Large intestine (tissue), 12 donors: ENCODE measurements at places on chromosomes 12 and 14. TPM values are rescaled to one million over a fixed set of nuclear protein-coding genes. Genes with fewer than 3 reads are reported as not detected.

DNA sequence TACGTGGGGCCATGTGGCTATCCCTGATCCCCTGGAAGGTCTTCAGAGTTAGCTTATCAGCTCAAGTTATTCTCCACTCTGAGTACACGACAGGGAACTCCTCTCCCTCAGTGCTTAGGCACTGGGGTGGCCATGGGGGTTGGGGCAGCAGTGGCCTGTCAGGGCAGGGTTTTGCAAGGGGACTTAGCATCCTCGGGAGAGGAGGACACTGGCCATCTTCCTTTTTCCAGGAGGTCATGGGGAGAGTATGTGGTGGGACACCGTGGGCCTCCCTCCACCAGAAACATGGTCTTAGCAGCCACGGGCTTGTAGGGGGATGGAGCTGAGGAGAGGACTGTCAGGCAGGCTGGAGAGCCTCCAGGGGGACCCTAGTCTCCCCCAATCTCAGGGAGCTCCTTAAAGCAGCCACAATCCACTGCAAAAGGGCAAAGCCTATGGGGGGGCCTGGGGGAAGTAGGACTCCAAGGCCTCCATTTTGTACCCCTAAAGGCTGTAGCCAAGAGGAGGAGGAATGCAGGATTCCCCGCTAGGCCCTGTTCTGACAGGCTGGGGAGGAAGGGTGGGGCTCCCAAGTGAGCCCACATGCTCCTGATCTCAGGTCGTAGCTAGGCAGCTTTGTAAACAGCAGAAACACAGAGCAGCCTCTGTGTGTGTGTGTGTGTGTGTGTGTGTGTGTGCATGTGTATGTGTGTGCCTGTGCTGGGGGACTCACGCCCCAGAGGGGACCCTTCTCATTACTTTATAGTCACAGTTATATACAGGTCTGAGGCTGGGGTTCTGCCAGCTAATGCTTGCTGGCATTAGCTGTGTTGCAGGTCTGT is 36.6 kb downstream of the KRT80 start:
- H3K4me1 ChIP-seq, result peaks cover 5% of the 10 kb centered on the region
- no peaks in the 10 kb centered on the region for H3K36me3 ChIP-seq
- peak; percentile 80 for DNase-seq

DNA sequence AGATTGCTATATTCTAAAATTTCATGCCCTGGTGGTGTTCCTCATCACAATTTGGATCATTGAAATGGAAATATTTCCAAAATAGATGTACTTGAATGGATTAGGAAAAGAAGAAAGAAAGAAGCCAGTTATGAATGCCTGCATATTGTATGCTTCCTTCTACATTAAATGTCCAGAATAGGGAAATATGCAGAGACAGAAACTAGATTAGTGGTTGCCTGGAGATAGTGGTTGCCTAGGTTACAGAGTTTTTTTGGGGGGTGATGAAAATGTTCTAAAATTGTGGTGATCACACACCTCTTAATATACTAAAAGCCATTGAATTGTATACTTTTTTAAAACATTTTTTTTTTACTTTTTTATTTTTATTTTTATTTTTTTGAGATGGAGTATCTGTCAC is 18.0 kb downstream of the TUBA1A start:
- no peak overlapping the region for H3K4me3 ChIP-seq
- H3K27ac ChIP-seq, result no peak overlapping the region
- H3K4me1 ChIP-seq, result no peaks in the 10 kb centered on the region
- no peaks in the 10 kb centered on the region for H3K36me3 ChIP-seq
- no peaks in the 10 kb centered on the region for H3K27me3 ChIP-seq
- DNase-seq, result no peak

Gene SAMD15
- polyA plus RNA-seq, result 1.6 TPM

DNA sequence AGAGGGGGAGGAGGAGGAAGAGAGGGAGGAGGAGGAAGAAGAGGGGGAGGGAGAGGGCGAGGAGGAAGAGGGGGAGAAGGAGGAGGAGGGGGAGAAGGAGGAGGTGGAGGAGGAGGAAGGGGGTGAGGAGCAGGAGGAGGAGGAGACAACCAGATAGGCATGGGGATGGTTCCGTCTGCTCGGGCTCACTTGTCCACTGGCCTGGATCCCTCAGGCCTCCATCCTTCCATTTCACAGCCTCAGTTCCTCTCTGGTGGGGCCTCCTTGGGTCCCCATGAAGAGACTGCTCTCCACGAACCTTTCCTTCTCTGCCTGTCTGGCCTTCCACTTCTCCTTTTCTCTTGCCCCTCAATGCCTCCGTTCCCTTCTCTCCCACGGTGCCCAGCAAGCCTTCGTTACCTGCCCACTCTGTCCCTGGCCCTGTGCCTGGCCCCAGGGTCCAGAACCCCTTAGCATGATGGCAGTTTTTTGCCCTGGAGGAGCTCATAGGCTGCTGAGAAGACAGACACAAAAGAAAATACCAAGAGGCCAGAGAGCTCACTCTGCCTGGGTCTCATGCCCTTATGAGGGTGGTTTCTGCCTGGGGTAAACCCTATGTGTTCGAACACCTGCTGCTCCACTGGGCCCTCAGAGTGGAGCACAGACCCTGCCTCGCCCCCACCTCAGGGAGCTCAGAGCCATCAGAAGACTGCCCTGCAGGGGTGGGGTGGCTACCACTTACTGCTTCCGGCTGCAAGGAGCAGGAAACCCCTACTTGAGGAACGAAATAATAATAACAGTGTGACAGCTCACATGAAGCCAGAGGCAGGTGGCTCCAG is 11.7 kb upstream of the CACNA2D4 start:
- no peak overlapping the region for H3K27ac ChIP-seq
- no peak for DNase-seq
- no peaks in the 10 kb centered on the region for H3K4me1 ChIP-seq
- H3K4me3 ChIP-seq, result no peak overlapping the region
- peaks cover 2% of the 10 kb centered on the region for H3K27me3 ChIP-seq

- H3K4me1 ChIP-seq, result peaks cover 2% of the 10 kb centered on the region
- H3K27ac ChIP-seq, result no peak overlapping the region
- H3K4me3 ChIP-seq, result peak overlapping the region; percentile 93
- H3K36me3 ChIP-seq, result no peaks in the 10 kb centered on the region
- H3K27me3 ChIP-seq, result no peaks in the 10 kb centered on the region
Measured at GRCh38 chr12:79932357-79932756, 2.5 kb downstream of the PPP1R12A start.

DNA sequence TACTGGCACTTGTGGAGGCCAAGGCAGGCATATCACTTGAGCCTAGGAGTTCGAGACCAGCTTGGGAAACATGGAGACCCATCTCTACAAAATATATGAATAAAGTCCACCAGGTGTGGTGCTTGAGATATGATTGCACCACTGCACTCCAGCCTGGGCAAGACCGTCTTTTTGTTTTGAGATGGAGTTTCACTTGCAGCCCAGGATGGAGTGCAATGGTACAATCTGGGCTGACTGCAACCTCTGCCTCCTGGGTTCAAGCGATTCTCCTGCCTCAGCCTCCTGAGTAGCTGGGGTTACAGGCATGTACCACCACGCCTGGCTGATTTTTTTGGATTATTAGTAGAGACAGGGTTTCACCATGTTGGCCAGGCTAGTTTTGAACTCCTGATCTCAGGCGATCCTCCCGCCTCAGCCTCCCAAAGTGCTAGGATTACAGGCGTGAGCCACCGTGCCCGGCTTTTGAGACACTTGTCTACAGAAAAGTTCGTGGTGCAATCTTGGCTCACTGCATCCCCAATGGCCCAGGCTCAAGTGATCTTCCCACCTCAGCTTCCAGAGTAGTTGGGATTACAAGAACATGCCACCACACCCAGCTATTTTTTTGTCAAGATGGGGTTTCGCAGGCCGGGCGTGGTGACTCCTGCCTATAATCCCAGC is 16.3 kb upstream of the ATP5F1B start:
- no peaks in the 10 kb centered on the region for H3K27me3 ChIP-seq
- H3K4me1 ChIP-seq, result no peaks in the 10 kb centered on the region

DNA sequence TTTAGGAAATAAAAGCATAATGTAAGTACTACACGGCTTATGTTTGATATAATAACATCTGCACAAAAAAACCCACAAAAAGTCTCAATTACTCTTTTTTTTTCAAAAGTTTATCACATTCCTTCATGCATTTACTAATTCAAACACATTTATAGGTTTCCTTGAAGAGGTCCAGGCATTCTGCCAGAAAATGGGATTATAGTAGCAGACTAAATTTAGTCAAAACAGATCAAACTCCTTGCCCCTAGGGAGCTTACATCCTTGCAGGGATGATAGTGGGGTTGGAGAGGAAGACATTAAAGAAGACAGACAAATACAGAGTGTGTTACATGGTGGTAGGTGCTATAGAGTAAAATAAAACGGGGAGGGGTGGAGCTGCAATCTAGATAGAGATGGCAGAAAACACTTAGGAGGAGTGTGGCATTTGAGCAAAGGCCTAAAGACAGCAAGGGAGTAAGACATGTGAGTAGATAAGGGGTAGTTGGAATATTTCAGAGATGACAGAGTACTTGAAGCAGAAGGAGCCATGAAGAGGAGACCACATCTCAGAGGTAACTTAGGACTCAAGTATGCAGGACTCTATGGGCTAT is 266.9 kb downstream of the PPFIA2 start:
- no peaks in the 10 kb centered on the region for H3K4me1 ChIP-seq
- DNase-seq, result no peak
- no peaks in the 10 kb centered on the region for H3K36me3 ChIP-seq

- no peaks in the 10 kb centered on the region for H3K36me3 ChIP-seq
- peaks cover 13% of the 10 kb centered on the region for H3K4me1 ChIP-seq
- DNase-seq, result no peak
- peaks cover 5% of the 10 kb centered on the region for H3K27me3 ChIP-seq
- H3K27ac ChIP-seq, result no peak overlapping the region
- H3K4me3 ChIP-seq, result no peak overlapping the region
Measured at GRCh38 chr14:88975926-88976325, 151.5 kb downstream of the TTC8 start.

DNA sequence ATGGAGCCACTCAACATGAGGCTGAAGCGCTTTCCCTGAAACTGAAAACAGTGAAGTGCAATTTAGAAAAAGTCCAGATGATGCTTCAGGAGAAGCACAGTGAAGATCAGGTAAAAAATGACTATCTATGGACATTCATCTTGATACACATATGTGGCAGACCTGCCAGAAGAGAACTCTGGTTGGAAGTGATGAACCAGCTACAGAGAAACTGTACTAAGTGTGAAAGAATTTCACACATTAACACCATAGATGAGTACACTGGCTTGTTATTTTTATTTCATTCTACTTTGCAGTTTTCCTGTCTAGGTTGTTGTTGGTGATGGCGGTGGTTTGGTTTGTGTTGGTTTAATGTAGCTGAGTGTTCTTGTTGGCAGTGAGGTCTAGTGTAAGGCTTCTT is 174.7 kb downstream of the ESR2 start:
- no peak overlapping the region for H3K4me3 ChIP-seq
- DNase-seq, result no peak
- peaks cover 7% of the 10 kb centered on the region for H3K4me1 ChIP-seq

GRCh38 chr12:106195621-106196027 is 52.2 kb downstream of the CKAP4 start:
- H3K27ac ChIP-seq, result no peak overlapping the region
- H3K4me3 ChIP-seq, result no peak overlapping the region
- H3K36me3 ChIP-seq, result no peaks in the 10 kb centered on the region
- DNase-seq, result no peak
- H3K27me3 ChIP-seq, result peaks cover 7% of the 10 kb centered on the region

Gene TTC6
- 2.1 TPM for polyA plus RNA-seq

Gene TAS2R8
- not detected for polyA plus RNA-seq

DNA sequence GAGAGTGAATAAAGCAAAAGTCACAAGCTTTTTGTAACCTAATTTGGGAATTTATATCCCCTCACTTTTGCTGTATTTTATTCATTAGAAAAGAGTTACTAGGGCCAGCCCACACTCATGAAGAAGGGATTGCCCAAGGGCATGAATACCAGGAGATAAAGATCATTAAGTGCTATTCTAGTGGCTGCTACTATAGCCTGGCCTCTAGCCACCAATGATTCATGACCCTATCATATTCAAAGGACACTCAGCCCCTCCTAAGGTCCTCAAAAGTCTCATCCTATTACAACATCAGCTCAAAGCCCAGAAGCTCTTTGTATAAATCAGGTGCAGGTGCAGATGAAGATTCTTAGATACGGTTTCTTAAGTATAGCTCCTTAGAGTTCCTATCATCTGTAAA is 518.1 kb downstream of the TRHDE start:
- no peaks in the 10 kb centered on the region for H3K36me3 ChIP-seq
- H3K27me3 ChIP-seq, result no peaks in the 10 kb centered on the region
- no peaks in the 10 kb centered on the region for H3K4me1 ChIP-seq
- no peak overlapping the region for H3K4me3 ChIP-seq
- no peak overlapping the region for H3K27ac ChIP-seq

GRCh38 chr12:116222358-116222757 is 55.1 kb downstream of the MED13L start:
- H3K4me1 ChIP-seq, result no peaks in the 10 kb centered on the region

DNA sequence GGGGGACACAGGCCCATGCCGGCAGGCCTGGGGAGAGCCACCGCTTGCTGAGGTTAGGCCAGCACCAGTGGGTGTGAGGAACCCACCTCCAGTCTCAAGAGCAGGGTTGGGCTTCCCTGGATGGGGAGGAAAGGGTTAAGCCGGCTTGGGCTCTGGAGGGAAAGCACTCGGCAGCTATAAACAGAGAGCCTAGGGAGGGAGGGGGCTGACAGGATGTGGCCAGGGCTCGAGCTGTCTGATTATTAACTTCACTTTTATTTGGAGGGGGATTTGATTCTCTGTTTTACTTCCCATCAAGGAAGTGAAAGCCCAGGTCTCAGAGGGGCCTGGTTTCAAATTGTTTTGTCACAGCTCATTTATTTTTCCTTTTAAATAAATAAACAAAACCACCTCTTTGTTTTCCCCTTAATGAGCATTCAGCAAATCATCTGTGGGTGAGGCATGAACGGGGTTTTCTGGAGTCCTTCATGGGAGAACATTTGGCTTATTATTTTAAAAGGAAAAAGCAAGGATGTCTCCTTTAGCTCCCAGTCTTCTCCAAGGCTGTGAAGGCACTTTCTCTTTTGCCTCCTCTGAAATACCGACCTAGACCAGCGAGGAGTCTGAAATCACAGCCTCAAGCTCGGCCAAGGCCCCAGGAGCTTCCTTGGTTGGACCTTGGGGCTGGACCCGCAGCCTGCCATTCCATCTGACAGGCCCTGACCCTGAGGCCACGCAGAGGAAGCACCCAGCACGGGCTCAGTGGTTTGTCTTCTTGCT is 21.9 kb upstream of the ZFP36L1 start:
- DNase-seq, result peak; percentile 82
- H3K4me1 ChIP-seq, result peaks cover 43% of the 10 kb centered on the region
- H3K27me3 ChIP-seq, result no peaks in the 10 kb centered on the region
- peak overlapping the region; percentile 95 for H3K27ac ChIP-seq

DNA sequence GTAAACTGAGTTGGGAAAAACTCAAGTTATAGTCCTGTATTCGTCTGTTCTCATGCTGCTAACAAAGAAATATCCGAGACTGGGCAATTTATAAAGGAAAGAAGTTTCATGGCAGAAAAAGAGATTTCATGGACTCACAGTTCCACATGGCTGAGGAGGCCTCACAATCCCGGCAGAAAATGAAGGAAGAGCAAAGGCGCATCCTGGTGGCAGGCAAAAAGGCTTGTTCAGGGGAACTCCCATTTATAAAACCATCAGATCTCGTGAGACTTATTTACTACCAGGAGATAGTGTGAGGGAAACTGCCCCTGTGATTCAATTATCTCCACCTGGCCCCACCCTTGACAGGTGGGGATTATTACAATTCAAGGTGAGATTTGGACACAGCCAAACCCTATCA is 292.6 kb upstream of the SYT1 start:
- no peaks in the 10 kb centered on the region for H3K4me1 ChIP-seq
- H3K27me3 ChIP-seq, result no peaks in the 10 kb centered on the region
- no peaks in the 10 kb centered on the region for H3K36me3 ChIP-seq
- no peak for DNase-seq
- H3K27ac ChIP-seq, result no peak overlapping the region
- no peak overlapping the region for H3K4me3 ChIP-seq
